ENCODE measurements at places on chromosomes 2 and 18.

- no peak for DNase-seq
Measured at GRCh38 chr2:48738806-48739205, 16.7 kb downstream of the LHCGR start.

- DNase-seq: no peak
Measured at GRCh38 chr2:84912984-84913383, 7.5 kb downstream of the TMSB10 start.

GRCh38 chr2:131126436-131126835, 21.3 kb downstream of the PLEKHB2 start:
- no peak for DNase-seq

DNA sequence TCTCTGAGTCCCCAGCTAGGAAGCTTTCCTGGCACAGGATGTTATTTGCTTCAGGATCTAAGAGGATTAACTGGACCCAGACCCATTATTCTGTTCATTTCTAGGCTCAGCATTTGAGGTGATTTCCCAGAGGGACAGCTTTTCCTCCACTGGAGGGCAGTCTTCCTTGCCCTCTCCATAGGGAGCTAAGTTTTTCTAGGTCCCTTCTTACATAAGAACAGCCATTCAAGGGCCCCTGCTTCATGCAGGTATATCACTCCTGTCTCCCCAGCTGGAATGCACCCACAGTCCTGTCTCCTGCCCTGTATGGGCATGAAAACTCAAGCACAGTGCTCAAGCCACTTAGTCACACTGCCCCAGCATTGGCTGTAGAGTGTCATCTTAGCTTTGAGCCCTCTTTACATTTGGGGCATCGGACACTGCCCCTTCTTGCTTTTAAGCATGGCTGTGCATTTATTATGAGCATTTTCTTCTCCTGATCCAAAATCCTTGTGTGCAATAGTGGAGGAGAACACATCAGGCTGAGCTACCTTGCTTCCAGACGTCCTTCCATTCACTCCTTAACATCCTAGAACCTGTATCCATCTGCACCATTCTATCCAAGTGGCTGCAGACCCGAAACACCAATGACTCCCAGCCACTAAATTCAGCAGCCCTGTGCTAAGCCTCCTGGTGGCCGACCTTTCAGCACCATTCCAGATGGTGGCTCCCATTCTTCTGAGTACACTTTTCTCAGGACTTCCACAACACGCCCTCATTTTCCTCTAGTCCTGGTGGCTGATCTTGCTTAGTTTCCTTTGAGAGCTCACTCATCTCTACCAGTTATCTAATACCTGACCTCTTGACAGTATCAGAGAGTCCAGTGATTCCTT, 80.0 kb downstream of the COPS8 start:
- no peak for DNase-seq

DNA sequence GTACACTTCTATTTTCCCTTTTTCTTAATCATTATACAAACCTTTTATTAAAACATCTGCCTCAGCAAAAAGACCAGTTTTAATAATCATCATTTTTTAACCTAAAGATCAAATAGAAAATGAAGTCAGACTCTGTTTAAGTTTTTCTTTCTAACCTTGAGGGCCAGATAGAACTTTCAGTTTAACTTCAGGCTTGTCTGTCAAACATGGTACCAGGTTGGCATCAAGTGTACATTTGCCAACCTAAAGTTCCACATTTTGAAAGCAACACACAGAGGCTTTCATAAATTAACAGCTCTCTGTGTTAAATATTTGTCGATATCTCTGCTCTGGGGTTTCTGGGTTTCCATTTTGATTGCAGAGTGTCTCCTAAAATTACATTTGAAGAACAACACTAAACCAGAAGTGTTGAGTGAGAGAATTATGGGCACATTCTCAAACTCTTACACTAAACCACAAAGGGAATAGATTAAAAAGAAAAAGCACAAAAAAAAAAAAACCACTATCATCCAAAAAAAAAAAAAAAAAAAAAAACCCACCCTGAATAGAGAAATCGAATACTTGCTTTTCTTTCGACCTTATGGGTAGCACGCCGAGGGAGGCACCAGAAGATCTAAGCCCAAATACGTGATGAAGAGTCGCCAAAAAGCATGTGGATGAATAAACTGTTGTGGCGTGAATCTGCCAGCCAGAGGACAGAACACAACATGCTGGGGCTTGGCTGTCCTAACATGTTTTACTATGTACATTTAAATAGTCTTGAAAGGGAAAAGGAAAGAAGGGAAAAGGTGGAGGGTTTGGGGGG, 166.2 kb downstream of the TCF4 start:
- no peak for DNase-seq

DNA sequence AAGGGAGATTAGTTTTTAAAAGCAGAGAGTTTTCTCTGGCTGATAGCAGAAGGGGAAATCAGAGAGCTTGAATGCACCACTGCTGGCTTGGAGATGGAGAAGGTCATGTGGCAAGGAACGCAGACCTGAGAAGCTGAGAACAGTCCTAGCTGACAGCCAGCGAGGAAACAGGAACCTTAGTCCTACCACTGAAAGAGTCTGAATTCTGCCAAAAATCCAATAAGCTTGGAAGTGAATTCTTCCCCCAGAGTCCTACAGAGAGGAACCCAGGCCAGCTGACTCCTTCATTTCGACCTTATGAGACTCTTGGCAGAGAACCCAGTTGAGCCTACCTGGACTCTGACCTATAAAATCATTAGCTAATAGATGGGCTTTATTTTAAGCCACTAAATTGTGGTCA, 371.9 kb upstream of the TNP1 start:
- no peak for DNase-seq

DNA sequence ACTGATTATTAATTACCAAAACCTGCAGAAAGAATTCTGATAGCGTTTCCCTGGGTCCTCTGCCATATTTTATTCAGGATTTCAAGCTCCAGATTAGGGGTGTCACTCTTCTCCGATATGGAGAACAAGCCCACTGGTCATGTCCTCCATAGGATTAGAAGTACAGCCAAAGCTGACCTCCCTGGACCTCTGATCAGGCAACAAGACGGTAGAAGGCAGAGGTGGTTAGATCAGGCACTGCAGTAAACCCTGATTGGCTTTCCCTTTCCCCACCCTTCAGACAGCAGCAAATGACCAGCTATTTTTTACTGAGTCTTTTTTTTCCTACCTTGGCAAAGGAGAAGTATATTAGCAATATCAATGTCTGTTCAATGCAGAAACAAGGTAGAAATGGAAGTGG, 37.7 kb downstream of the SPC25 start:
- no peak for DNase-seq

DNA sequence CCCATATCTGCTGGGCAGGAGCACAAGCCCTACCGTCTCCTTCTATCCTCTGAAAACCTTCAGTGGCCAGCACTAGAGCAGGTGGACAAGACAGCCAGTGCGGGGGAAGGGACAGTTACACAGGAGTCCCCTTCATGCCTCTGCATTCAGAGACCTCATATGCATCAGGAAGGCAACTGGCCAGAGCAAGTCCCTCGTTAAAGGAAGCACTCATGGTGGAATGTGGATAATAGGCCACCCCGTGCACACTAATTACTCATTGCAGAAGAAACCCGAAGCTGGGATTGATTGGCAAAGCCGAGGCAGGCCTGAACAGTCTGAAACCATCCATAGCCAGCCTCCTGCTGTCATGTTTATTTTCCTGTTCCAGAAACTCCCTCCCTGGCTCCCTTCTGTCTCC, 11.2 kb downstream of the KIAA2012 start:
- DNase-seq: no peak

DNA sequence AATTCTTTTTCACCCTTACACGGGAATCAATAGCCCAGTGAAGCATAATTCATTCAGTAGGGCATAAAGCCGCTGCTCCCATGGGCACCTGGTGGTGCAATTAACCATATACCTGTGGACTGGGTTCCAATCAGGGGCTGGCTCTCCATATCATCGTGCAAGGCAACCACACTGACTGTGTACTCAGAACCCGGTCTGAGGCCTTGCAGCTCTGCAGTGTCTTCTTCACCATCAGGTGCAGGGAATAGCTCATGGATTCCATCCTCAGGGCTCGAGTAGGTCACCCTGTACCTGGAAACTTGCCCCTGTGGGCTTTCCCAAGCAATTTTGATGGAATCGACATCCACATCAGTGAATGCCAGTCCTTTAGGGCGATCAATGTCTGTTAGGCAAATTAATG, 55.2 kb downstream of the FN1 start:
- no peak for DNase-seq

DNA sequence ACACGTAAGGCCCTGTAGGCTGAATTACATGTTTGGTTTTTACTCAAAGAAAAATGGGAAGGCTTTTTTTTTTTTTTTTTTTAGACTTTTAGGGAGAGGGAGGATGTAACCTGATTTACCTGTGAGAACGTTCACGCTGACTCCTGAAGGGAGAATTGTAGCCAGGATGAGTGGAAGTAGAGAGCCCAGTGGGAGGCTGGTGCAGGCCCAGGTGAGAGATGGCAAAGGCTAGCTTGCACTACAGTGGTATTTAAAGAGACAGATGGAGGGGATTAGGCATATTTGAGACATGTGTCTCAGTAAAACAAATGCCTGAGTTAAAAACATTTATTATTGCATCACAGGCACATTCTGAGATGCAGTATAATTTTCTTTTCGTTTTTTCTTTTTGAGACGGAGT, 107.9 kb downstream of the CCDC85A start:
- DNase-seq: no peak

- no peak for DNase-seq
Measured at GRCh38 chr18:13813271-13813849, 10.6 kb upstream of the MC5R start.

GRCh38 chr2:120793682-120794403, 58.2 kb downstream of the GLI2 start:
- DNase-seq: no peak

GRCh38 chr2:11305338-11305737, 39.1 kb downstream of the ROCK2 start:
- no peak for DNase-seq

DNA sequence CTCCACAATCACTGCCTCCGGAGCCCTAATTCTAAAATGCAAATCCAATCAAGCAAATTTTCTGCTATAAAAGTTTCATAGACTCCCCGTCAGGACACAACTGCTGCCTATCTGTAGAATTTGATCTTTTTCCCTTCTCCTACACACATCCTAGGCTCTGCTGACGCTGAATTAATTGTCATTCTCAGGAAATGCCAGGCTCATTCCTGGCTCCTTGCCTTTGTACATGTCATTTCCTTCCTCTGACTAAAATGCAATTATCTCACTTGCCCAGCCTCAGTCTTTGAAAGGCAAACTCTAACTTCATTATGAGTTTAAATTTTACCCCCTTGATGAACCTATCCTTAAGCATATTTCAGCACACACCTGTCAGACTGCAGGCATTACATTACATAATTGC, 844.9 kb upstream of the CRIM1 start:
- DNase-seq: no peak

DNA sequence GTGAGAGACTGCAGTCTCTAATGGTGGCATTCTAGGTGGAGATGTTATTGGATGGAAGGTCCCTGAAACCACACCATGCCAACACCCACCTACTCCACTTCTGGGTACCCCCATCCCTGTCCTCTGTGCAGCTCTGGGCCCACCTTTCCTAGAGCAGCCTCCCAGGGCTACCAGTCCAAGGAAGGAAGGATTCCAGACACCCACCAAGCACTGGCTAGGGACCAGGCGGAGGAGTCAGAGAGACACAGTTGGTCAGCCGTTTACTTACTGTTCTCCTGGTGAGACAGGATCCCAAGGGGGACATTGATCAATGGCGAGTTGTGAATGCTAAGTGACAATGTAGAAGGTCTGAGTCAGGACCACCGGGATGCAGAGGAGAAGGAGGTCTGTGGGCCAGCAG, 151.6 kb downstream of the TTC32 start:
- DNase-seq: no peak

- no peak for DNase-seq
Measured at GRCh38 chr2:10517351-10518043, 69.4 kb upstream of the ODC1 start.

DNA sequence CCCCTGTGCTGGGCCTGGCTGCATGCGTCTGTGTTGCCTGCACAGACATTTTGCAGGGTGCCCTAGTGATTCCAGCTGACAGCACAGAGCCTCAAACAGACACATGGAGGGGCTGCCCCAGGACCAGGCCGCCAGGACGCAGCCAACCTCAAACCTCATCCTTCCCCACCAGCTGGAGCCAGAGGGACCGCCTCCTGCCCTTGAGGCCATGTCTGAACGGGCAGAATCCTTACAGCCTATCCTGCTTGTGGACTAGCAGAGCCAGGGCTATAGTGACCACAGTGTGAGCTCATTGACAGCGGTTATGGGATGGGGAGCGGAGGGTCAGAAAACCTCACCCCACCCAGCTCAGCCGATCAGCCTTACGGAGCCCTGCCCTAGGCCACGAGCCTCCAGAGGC, 22.4 kb downstream of the ODC1 start:
- DNase-seq: no peak

DNA sequence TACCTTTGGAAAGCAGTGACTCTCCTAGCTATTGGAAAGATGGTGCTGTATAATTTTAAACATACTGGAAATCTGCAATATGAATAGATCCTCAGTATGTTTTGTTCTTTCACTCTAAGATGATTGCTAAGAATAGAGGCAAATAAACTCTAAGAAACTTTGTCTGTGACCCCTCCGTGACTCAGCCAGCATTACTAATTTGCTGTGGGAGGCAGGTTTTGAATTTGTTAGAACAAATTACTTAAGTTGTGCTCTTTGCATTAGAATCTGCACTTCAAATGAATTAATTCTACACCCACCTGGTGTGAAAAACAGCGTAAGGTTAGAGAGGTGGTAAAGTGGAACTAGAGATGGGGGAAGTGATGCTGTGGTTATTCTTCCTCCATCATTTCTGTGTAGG, 142.2 kb downstream of the RAPGEF4 start:
- no peak for DNase-seq

DNA sequence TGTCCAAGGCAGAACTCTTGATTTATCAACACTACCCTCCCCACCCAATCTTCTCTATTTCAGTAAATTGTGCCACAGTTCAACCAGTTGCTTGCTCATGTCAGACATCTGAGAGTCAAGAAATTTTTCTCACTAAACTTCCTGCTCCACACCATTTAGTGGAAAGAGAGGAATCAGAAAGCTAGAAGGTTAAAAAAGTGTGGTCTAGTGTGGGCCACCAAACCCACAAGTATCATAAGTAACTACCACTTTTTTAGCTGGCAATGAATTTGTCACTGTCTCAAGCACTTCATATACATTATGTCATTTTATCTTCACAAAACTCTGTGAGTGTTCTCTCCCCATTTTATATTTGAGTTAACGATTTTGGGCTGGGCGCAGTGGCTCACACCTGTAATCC, 16.6 kb upstream of the MSTN start:
- DNase-seq: no peak

- DNase-seq: no peak
Measured at GRCh38 chr2:40642237-40642636, 190.3 kb upstream of the SLC8A1 start.

GRCh38 chr2:176826984-176827668, 385.5 kb upstream of the HNRNPA3 start:
- no peak for DNase-seq

- DNase-seq: no peak
Measured at GRCh38 chr18:52829876-52830405, 489.9 kb downstream of the DCC start.

DNA sequence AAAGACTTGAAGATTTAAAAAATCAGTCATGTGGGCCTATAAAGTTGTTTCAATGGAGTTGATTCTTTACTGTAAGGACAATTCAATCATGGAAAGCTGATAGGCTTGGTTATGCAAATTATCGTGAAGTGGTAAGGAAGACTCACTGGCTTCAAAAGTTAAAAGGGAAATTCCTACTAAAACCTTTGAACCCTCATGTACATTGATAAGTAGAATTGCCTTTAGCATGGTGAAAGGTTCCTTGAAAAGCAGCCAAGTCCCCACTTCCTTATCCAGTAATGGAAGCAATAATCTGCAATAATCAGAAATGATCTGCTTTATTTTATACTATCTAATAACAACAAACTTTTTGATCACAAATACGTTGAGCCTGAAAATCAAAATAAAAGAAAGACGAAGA, 14.4 kb upstream of the CCL20 start:
- DNase-seq: no peak

Data from NK-92 treated with Interleukin-12 subunit alpha and Interleukin-12 subunit beta, amount 100 ng/mL, for 24 hours (cell line).